ENCODE measurements at places on chromosomes 16 and 17.

DNA sequence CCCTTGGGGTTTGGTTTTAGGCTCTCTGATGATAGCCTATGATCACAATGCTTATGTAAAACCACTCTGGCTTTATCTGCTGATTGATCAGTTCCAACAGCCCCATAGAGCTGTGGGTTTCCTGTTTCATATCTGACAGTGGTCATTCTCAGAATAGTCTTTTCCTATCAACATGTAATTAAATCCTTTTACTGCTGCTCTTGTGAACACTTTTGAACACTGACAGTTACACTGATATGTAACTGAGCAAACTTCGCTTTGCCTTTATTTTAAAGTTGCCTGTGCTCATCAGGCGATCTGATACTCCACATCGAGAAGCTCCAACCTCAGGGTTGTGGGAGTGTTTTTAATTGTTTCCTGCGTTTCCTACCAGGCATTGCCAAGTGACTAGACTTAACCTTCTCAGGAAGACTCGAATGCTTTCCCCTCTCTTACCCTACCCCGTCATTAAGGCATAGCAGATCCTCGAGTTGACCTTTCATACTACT, 17.3 kb upstream of the CLEC18B start:
- no peak for DNase-seq

DNA sequence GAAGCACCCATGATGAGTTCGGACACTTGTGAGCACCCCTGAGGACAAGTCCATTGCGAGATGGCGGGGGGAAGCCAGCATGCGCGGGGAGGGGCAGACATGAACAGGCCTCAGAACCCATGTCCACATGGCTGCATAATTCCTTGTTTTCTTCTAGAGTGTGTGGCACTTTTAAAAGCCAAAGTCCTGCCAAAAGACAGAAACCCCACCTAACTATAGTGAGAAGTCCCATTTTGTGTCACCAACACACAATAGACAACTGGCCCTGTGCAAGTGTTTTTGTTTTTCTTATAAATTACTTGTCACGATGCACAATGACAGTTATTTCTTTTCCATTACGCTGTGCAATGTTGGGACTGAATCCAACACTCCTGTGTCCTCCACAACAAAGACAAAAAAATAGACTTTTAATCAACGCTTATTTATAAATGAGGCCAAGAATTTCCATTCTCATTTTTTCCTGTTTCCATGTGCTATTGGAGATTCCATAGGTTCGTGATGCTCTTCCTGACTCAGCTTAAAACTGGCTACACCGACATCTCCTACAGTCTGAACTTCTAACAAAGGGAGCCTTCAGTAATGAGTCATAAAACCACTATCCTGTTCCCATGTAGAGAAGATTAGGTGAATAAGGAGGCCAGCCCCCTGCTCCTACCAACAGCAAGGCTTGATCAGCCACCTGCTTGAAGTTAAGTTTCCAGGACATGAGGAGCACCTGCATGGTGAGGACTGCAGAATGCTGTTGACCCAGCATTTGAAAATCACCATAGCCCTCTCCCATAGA, 98.9 kb downstream of the ZNF423 start:
- DNase-seq = no peak

GRCh38 chr16:49690778-49691177, 165.1 kb downstream of the ZNF423 start:
- no peak for DNase-seq

DNA sequence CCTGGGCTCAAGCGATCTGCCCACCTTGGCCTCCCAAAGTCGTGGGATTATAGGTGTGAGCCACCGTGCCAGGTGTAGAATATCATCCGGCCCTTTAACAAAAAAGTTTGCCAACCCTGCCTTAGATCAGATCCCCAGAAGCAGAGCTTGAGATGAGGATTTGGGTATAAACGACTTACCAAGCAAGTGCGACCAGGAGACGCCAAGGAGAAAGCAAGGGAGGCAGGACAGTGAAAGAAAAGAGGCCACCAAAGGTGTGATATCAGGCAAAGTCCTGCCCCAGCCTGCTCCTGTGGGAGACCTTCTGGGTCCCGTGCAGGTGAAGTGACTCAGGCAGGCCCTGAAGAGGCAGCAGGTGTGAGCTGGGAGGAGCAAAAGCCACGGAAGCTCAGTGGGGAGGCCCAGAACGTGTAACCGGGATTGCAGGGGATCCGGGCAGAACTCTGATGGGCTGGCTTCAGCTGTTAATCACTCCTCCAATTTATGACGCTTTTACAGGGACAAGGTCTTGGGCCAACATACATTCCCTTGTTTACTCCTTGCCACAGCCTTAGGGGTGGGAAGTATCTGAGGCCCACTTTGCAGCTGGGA, 14.1 kb upstream of the CALB2 start:
- no peak for DNase-seq
